ENCODE measurements at places on chromosomes 12 and 14. TPM values are rescaled to one million over a fixed set of nuclear protein-coding genes. Genes with fewer than 3 reads are reported as not detected.

RPS6KL1 gene
- total RNA-seq: 0.35 TPM

MARS1 gene
- total RNA-seq: 146 TPM

RD3L gene
- total RNA-seq: not detected

SLC25A21 gene
- total RNA-seq: not detected

KRT78 gene
- total RNA-seq: not detected

GPR68 gene
- total RNA-seq: 7.1 TPM

PYGL gene
- total RNA-seq: 98.6 TPM

LRRC10 gene
- not detected for total RNA-seq

SLC5A8 gene
- total RNA-seq: not detected

DAO gene
- not detected for total RNA-seq

POU6F1 gene
- 1.5 TPM for total RNA-seq

LIN7A gene
- total RNA-seq: 1.5 TPM

RAN gene
- 938 TPM for total RNA-seq

LRTM2 gene
- not detected for total RNA-seq

MYO1A gene
- 0.12 TPM for total RNA-seq

TMEM233 gene
- total RNA-seq: not detected

FBRSL1 gene
- 1.4 TPM for total RNA-seq

FOXN3 gene
- 15.7 TPM for total RNA-seq

PAH gene
- not detected for total RNA-seq

C2CD5 gene
- total RNA-seq: 11.9 TPM

NIN gene
- total RNA-seq: 19.2 TPM

ABHD12B gene
- total RNA-seq: not detected

ENDOU gene
- 0.15 TPM for total RNA-seq

ABCC9 gene
- total RNA-seq: 21.8 TPM

GCH1 gene
- 0.90 TPM for total RNA-seq

YEATS4 gene
- 6.7 TPM for total RNA-seq

ZNF219 gene
- total RNA-seq: 2.3 TPM

MAX gene
- 38.6 TPM for total RNA-seq

OR4K14 gene
- not detected for total RNA-seq

LHX5 gene
- not detected for total RNA-seq

RNASE2 gene
- not detected for total RNA-seq
